Stimulated activated CD4-positive, alpha-beta T cell treated with anti-CD3 and anti-CD28 coated beads, Interleukin-2, amount 100 ng/mL, for 4 hours (primary cell): ENCODE measurements at places on chromosomes 5 and 9.

GRCh38 chr5:175317872-175318271 is 126.1 kb downstream of the DRD1 start:
- no peak for DNase-seq

DNA sequence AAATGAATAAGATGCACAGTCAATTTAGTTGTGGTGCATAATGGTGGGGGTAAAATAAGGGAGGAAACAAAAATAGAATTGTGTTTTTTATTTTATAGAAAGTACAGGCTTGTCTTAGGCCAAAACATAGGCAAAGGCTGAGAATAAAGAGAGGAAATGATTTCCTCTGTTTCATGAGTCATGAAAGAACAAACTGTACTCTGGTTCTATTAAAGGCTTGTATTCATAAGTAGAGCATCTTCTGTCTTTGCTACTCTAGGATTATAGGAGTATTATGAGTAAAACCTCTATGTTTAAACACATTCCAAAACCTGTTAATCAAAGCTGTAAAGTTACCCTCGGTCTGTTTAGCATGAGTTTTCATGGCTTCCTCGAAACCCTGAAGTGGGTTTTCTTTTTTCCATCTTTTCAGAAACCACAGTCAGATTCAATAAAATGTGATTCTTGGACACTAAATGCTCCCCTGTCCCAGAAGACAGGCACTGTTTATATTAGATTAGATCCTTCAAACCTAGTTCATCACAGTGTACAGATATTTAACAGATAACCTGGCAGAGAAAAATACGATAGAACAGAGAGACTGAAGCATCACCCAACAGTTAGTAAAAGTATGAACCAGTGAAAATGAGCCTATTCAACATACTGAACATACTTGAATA is 473.9 kb upstream of the CYLC2 start:
- DNase-seq: no peak

GRCh38 chr5:123753180-123753936 is 241.4 kb downstream of the CSNK1G3 start:
- DNase-seq: no peak

GRCh38 chr9:137441289-137441934 is at the start of gene ENTPD8:
Gene ENTPD8 (minus strand): TSS chr9:137441357. CDS start chr9:137438285, 3,072 bp downstream.
- DNase-seq: no peak

- DNase-seq: no peak
Observed at GRCh38 chr9:131714821-131715220, 25.1 kb downstream of the RAPGEF1 start.

DNA sequence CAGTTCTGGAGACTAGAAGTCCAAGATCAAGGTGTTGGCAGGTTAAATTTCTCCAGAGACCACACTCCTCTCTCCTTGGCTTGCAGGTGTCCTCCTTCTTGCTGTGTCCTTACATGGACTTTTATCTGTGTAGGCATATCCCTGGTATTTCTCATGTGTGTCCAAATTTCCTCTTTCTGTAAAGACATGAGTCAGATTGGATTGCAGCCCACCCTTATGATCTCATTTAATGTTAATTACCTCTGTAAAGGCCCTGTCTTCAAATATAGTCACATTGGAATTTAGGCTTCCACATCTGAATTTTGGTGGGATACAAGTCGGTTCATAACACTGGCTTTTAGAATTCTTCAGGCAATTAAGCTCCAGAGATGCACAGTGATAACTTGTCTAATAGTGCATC is 322.2 kb upstream of the GRIA1 start:
- DNase-seq: no peak

- no peak for DNase-seq
Observed at GRCh38 chr5:175354964-175355363, 89.0 kb downstream of the DRD1 start.

- DNase-seq: no peak
Observed at GRCh38 chr9:88017096-88017495, 42.8 kb upstream of the CDK20 start.

GRCh38 chr5:142845954-142846398 is 75.8 kb downstream of the ARHGAP26 start:
- no peak for DNase-seq

DNA sequence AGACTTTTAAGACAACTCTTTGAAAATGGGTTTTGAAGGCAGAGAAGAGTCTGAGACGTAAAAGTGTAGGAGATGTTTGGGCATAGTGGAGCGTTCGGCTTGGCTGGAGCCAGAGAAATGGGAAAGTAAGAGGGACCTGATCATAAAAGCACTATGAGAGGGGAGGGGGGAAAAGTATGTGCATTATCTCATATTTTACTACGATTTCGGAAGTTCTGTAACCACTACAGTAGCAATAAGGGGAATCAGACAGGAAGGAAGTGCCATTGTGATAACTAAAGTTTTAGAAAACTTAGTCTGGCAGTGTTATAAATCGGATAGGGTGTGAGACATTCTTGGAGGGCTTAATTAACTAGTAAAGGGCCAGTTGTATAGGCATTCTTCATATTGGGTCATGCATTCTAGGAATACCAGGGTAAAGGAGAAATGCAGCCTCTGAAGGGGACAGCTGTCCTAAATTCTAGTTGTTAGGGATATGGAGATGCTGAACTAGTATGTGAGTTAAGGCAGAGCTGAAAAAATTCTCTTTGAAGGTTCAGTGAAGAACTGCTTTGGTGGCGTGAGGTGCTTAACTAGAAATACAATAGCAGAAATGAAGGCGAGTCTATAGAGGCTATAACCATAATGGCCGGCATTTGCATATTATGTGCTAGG is 83.8 kb upstream of the FREM1 start:
- DNase-seq: no peak
